ENCODE measurements at places on chromosomes 5 and 9.
A peak's percentile ranks its signal among the peaks of the same experiment; 100 is the strongest.

DNA sequence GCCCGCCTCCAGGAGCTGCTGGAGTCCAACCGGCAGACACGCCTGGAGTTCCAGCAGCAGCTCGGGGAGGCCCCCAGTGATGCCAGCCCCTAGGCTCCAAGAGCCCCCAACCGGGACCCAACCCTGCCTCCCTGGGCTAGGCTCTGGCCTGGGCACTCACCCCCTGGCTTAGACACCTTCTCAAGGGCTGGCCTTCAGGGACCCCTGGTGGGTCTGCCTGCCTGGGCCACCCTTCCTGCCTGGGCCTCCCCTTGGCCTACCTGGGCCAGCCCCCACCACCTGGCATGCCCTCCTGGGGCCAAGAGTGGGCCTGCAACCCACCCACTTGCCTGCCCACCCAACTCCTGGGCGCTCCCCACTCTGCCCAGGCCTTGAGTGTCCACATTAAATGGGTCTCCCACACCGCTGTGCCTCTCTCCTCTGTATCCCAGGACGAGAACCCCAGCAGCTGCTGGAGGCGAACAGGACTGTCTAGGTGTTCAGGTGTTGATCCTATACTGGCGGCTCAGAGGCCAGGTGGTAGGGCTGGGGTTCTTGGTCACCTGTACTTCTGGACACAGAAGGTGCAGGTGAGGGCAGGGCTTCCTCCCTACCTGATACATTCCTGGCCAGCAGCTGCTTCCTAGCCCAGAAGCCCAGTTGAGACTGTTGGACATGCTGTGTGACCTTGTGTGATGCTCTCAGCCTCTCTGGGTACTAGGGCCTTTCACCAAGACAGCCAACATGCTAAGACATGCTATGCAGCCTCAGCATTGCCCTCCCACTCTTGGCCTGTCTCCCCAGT lies 3.6 kb downstream of the BBLN start:
- no peak overlapping the region for H3K4me3 ChIP-seq
- H3K27me3 ChIP-seq = no peaks in the 10 kb centered on the region
- no peak for DNase-seq
- H3K4me1 ChIP-seq = peaks cover 5% of the 10 kb centered on the region

- H3K27ac ChIP-seq = no peak overlapping the region
- H3K27me3 ChIP-seq = no peaks in the 10 kb centered on the region
- H3K4me1 ChIP-seq = peaks cover 2% of the 10 kb centered on the region
These were observed 178.9 kb upstream of the SPEF2 start for GRCh38 chr5:35438786-35439185.

- H3K36me3 ChIP-seq = no peaks in the 10 kb centered on the region
- no peak overlapping the region for H3K27ac ChIP-seq
- peaks cover 11% of the 10 kb centered on the region for H3K4me1 ChIP-seq
- H3K27me3 ChIP-seq = no peaks in the 10 kb centered on the region
- DNase-seq = no peak
These were observed 447.3 kb downstream of the ARHGEF28 start for GRCh38 chr5:74073257-74073656.

- H3K27me3 ChIP-seq = peaks cover 22% of the 10 kb centered on the region
- H3K4me1 ChIP-seq = peaks cover 17% of the 10 kb centered on the region
- no peak overlapping the region for H3K4me3 ChIP-seq
- DNase-seq = no peak
- no peak overlapping the region for H3K27ac ChIP-seq
- H3K36me3 ChIP-seq = no peaks in the 10 kb centered on the region
These were observed 2.6 kb upstream of the UAP1L1 start for GRCh38 chr9:137074657-137075274.

DNA sequence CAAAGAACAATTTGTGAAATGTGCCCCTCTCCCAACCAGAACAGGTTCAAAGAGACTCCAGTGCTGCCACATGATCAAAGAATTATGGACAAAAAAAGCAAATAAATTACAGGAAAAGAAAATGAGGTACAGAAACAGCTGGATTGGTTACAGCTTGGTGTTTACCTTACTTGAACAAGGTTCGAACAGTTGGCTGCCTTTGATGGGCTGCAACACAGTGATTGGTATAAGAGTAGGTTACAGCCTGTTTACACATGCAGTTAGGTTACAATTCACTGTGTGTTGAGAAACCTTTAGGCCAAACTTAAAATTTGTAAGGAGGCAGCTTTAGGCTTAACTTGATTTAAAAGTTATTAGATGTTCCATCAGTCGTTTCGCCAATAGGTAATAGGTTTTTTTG lies 3.4 kb upstream of the MOCS2 start:
- no peaks in the 10 kb centered on the region for H3K27me3 ChIP-seq

- H3K4me1 ChIP-seq = no peaks in the 10 kb centered on the region
- H3K4me3 ChIP-seq = no peak overlapping the region
- no peaks in the 10 kb centered on the region for H3K27me3 ChIP-seq
- no peaks in the 10 kb centered on the region for H3K36me3 ChIP-seq
These were observed 111.3 kb upstream of the ALDH1B1 start for GRCh38 chr9:38281196-38281595.

- no peaks in the 10 kb centered on the region for H3K4me1 ChIP-seq
- no peak overlapping the region for H3K27ac ChIP-seq
- H3K4me3 ChIP-seq = no peak overlapping the region
- no peak for DNase-seq
- H3K27me3 ChIP-seq = no peaks in the 10 kb centered on the region
- no peaks in the 10 kb centered on the region for H3K36me3 ChIP-seq
These were observed 53.3 kb upstream of the SPATA31D4 start for GRCh38 chr9:81874931-81875330.

GRCh38 chr9:17165764-17166163 lies 30.9 kb downstream of the CNTLN start:
- DNase-seq = no peak
- no peaks in the 10 kb centered on the region for H3K4me1 ChIP-seq
- no peaks in the 10 kb centered on the region for H3K27me3 ChIP-seq
- H3K27ac ChIP-seq = no peak overlapping the region

GRCh38 chr9:108386859-108387384 lies 468.9 kb downstream of the ACTL7B start:
- H3K27ac ChIP-seq = no peak overlapping the region
- H3K36me3 ChIP-seq = no peaks in the 10 kb centered on the region
- peak; percentile 26 for DNase-seq
- H3K27me3 ChIP-seq = no peaks in the 10 kb centered on the region

GRCh38 chr5:36145311-36145710 lies 6.4 kb downstream of the LMBRD2 start:
- H3K36me3 ChIP-seq = no peaks in the 10 kb centered on the region
- H3K27me3 ChIP-seq = no peaks in the 10 kb centered on the region
- no peaks in the 10 kb centered on the region for H3K4me1 ChIP-seq
- no peak overlapping the region for H3K27ac ChIP-seq
- no peak overlapping the region for H3K4me3 ChIP-seq

- H3K27ac ChIP-seq = no peak overlapping the region
- H3K4me1 ChIP-seq = no peaks in the 10 kb centered on the region
- no peak overlapping the region for H3K4me3 ChIP-seq
- peak; percentile 38 for DNase-seq
These were observed 164.9 kb downstream of the KDM4C start for GRCh38 chr9:6922680-6923079.

GRCh38 chr9:131994364-131995125 lies 85.1 kb downstream of the MED27 start:
- DNase-seq = no peak
- no peak overlapping the region for H3K27ac ChIP-seq
- no peak overlapping the region for H3K4me3 ChIP-seq
- no peaks in the 10 kb centered on the region for H3K27me3 ChIP-seq
- H3K36me3 ChIP-seq = no peaks in the 10 kb centered on the region
- H3K4me1 ChIP-seq = no peaks in the 10 kb centered on the region

GRCh38 chr5:118371973-118372831 lies 616.1 kb downstream of the DTWD2 start:
- H3K4me3 ChIP-seq = no peak overlapping the region
- no peaks in the 10 kb centered on the region for H3K4me1 ChIP-seq
- no peaks in the 10 kb centered on the region for H3K36me3 ChIP-seq
- DNase-seq = no peak
- no peaks in the 10 kb centered on the region for H3K27me3 ChIP-seq
- no peak overlapping the region for H3K27ac ChIP-seq

DNA sequence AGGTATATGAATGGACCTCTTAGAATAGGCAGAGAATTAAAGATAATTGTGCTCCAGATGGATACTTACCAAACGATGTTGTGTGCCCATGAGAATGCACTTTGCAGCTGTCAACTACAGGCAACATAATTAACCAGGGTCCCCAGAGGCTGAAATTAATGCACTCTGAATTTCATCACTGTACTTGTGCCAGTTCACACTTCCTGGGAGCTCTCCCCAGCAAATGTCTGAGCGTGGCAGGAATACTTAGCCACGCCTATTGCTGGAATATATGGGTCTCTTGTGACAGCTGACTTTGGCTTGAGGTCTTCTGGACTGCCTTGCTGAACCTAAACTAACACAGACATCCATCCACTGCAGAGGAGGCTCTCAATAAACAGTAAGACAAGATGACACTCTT lies 11.9 kb upstream of the C1QTNF2 start:
- no peak overlapping the region for H3K4me3 ChIP-seq
- H3K27ac ChIP-seq = no peak overlapping the region
- no peak for DNase-seq
- no peaks in the 10 kb centered on the region for H3K36me3 ChIP-seq
- H3K4me1 ChIP-seq = no peaks in the 10 kb centered on the region

DNA sequence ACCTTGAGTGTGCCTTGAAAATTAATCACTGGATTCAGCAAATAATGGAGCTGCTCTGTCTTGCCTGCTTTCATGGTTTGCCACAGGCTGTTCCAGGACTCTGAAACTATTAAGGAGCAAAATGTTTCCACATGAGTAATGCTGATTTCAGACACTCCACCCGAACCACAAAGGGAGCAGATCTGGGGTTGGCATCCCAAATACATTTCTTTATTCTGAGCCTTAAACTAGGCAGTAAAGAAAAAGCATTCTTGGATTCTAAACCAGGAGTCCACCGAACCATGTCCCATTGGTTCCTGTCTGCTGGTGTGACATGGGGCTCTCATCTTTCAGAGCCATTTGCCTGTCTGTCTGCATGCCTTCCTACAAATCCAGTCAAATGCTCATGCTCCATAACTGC lies 10.1 kb upstream of the C1QTNF3 start:
- H3K36me3 ChIP-seq = no peaks in the 10 kb centered on the region
- no peaks in the 10 kb centered on the region for H3K27me3 ChIP-seq
- H3K4me3 ChIP-seq = no peak overlapping the region

- H3K4me1 ChIP-seq = no peaks in the 10 kb centered on the region
- no peaks in the 10 kb centered on the region for H3K36me3 ChIP-seq
- no peak for DNase-seq
These were observed 11.3 kb upstream of the SPZ1 start for GRCh38 chr5:80308526-80308925.

DNA sequence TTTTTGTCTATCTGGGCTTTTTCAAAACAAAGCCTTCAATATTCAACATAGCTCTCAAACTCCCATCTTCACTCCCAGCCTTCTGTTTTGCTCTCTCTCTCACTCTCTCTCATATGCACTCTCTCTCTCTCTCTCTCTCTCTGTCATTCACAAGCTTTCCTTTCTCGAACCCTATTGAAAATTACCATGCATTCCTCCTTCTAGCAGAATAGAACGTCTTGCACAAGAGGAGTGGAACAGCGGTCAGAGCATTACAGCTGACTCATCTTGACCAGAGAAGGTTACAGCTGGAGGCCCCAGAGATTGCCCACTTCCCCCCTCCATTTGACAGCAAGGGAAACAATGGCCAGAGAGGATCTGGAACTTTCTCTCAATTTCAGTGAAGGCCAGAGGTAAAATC lies 51.0 kb upstream of the LIFR start:
- peak; percentile 31 for DNase-seq
- peaks cover 21% of the 10 kb centered on the region for H3K4me1 ChIP-seq
- peak overlapping the region; percentile 42 for H3K27ac ChIP-seq
- H3K27me3 ChIP-seq = no peaks in the 10 kb centered on the region
- H3K4me3 ChIP-seq = no peak overlapping the region

GRCh38 chr9:103397868-103398600 lies 402.9 kb downstream of the CYLC2 start:
- H3K36me3 ChIP-seq = no peaks in the 10 kb centered on the region
- peak; percentile 26 for DNase-seq
- H3K4me3 ChIP-seq = no peak overlapping the region
- no peaks in the 10 kb centered on the region for H3K27me3 ChIP-seq
- H3K4me1 ChIP-seq = no peaks in the 10 kb centered on the region

GRCh38 chr9:136858452-136858843 lies 6.3 kb downstream of the MAMDC4 start:
- H3K4me3 ChIP-seq = no peak overlapping the region
- H3K27me3 ChIP-seq = no peaks in the 10 kb centered on the region
- H3K27ac ChIP-seq = no peak overlapping the region
- DNase-seq = no peak

GRCh38 chr5:72506158-72506549 lies 1.1 kb downstream of the ZNF366 start:
- peak overlapping the region; percentile 91 for H3K27ac ChIP-seq
- DNase-seq = no peak
- H3K36me3 ChIP-seq = no peaks in the 10 kb centered on the region
- H3K4me3 ChIP-seq = no peak overlapping the region

GRCh38 chr5:178067755-178068154 lies 45.6 kb upstream of the N4BP3 start:
- H3K27me3 ChIP-seq = no peaks in the 10 kb centered on the region
- H3K36me3 ChIP-seq = no peaks in the 10 kb centered on the region
- no peak overlapping the region for H3K27ac ChIP-seq
- DNase-seq = no peak
- no peaks in the 10 kb centered on the region for H3K4me1 ChIP-seq

DNA sequence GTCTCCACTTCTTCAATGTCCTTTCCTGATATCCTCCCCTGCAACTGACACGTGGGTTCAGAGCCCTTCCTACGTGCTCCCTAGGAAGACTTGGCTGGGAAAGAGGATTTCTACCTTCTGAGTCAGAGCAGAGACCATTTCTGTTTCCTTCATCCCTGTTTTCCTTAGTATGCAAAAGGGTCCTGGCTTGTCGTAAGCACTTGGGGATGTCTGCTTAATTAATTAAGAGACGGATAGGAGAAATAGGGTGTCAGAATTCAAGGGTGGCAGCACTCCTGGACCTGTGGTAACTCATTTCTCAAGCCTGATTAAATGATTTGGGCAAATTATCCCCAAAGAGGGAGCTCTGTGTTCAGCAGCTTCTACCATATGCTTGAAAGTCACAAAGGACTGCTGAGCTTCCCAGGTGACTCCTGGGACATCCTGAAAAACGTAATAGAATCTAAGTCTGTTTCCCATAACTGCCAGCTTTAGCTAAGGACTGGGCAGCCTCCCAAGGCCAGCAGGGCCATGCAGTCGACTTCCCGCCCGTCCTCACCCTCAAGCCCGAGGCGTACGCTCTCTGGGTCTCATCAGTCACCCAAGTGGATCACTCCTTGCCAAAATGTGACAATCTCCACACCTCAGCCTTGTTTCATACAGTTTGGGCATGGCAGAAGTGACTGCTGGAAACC lies 20.5 kb downstream of the ABCA1 start:
- peaks cover 3% of the 10 kb centered on the region for H3K4me1 ChIP-seq
- H3K36me3 ChIP-seq = no peaks in the 10 kb centered on the region
- H3K27ac ChIP-seq = no peak overlapping the region
- no peak overlapping the region for H3K4me3 ChIP-seq
- H3K27me3 ChIP-seq = no peaks in the 10 kb centered on the region

DNA sequence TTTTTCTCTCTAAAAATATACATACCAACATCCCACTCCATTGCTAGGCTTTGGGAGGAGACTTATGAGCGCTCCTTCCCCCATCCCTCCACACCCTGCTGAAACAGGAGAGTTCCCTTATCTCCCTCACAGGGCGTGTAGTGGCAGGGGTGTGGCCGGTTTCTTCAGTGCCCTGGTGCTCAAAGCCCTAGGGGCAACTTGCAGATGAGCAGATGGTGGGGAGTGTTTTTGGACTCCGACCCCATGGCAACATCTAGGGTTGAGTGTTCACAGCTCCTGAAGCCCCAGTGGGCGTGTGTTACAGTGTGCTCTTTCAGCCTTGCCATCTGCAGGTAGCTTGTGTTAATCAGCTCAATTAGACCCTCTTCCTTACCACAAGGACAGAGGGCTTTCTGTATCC lies 409.5 kb downstream of the MAT2B start:
- H3K36me3 ChIP-seq = no peaks in the 10 kb centered on the region
- DNase-seq = peak; percentile 23
- H3K27ac ChIP-seq = no peak overlapping the region
- peaks cover 14% of the 10 kb centered on the region for H3K4me1 ChIP-seq
- no peaks in the 10 kb centered on the region for H3K27me3 ChIP-seq
- no peak overlapping the region for H3K4me3 ChIP-seq
